Left kidney (tissue), 8 donors: ENCODE measurements at places on chromosomes 12 and 14. TPM values are rescaled to one million over a fixed set of nuclear protein-coding genes. Genes with fewer than 3 reads are reported as not detected.

The ETFBKMT gene
- 5.4 TPM for polyA plus RNA-seq

The GPR135 gene
- 7.4 TPM for polyA plus RNA-seq

The GPRC5A gene
- 7.9 TPM for polyA plus RNA-seq

The FBXL14 gene
- polyA plus RNA-seq: 9.9 TPM

The TAS2R20 gene
- 3.2 TPM for polyA plus RNA-seq

The UNC119B gene
- 82.4 TPM for polyA plus RNA-seq

The BIN2 gene
- polyA plus RNA-seq: 3.2 TPM

The RASSF9 gene
- polyA plus RNA-seq: 16.8 TPM

The CD69 gene
- polyA plus RNA-seq: 1.3 TPM

GRCh38 chr14:97368049-97368448, 570.9 kb downstream of the VRK1 start:
- DNase-seq: no peak

GRCh38 chr12:130444061-130444460, 106.4 kb downstream of the PIWIL1 start:
- DNase-seq: no peak

GRCh38 chr12:10068644-10069043, 30.1 kb downstream of the CLEC1A start:
- no peak for DNase-seq

DNA sequence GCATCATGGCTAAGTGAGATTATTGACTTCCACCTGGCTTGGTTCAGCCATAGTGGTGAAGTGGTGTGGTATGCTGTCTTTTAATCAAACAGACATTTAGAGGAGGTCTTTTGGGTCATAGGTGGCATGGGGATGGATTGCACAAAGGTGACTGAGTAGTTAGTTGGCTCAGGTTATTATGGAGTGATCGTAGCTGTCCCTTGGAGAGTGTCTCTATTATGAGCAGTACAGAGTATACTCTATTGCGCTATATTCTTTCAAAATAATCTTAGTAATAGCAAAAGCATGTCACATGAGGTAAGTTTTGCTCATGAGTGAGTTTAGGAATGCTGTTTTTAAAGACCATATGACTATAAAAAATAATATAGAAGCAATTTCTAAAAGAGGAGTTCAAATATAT, 60.4 kb downstream of the RASSF8 start:
- no peak for DNase-seq

- DNase-seq: no peak
Observed at GRCh38 chr12:42641221-42641885, 51.8 kb upstream of the PRICKLE1 start.

- no peak for DNase-seq
Observed at GRCh38 chr12:17197971-17198370, 592.0 kb upstream of the LMO3 start.

- peak; percentile 21 for DNase-seq
Observed at GRCh38 chr12:62785941-62786559, 148.9 kb downstream of the PPM1H start.

DNA sequence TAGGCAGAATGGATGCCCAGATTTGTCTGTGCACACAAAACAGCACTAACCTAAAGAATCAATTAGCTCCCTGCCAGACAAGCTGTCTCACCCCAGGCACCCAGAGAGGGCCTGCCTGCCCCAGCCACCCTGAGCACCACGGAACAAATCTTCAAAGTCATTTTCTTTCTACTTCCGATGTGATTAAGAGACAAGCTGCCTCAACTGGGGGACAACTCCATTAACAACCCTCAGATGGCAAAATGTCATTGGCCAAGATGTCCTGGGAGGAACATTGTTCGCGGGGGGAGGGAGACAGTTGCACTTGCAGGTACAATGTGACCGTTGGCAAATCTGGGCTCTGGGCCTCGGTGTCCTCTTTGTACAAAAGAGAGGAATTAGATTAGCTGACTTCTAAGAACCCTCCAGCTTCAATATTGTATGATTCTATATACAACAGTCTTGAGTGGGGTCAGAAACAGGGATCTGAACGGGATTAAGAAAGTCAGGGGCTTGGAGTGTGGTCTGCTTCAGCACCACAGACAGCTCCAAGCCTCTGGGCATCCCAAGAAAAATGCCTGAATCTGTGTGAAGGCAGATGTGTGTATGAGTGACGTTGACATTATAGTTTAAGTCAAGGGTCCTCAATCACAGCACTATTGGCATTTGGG, 42.8 kb upstream of the CMKLR1 start:
- DNase-seq: peak; percentile 69

DNA sequence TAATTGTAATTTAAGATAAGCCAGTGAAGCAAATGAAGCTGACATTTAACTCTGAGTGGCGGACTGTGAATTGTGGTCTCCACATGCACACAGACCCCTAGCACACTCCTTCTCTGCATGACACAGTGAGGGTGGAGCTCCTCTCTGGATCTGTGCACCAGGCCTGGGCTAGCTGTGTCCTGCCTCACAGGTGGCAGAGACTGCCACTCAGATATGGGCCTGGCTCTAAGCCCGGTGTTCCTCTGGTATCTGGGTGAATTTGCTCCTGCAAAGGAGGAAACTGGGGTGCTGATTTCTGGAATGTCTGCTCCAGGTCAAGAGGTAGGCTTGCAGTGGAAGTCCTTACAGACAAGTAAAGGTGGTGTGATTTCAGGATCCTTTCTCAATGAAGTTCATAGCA, 282.4 kb downstream of the FOXN3 start:
- no peak for DNase-seq

DNA sequence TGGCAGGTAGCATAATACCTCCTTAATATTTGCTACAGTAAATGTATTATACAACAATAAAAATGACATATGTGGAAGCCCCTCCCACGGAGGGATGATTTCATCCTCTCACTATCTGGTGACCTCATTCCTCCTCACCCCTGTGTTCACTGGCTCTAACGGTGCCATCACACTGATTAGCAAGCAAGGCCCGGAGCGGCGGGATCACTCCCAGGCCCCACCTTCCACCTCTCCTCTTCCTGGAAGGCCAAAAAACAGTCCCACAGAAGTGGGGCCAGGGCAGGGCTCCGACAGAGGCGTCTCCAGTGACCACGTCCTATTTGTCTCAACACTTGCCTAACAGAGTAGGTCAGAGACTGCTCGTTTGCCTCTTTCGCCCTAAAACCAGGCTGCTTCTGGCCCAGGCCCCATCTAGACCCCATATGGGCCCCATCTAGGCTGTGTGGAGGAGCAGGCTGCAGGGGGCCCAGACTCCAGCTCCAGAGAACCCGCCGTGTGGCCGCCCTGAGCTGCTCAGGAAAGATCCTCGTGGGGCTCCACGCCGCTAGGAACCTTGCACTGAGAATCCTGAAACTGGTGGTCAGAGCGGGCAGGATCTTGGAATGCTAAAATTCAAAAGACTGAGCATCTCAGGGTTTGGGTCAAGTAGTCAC, 3.7 kb downstream of the SELPLG start:
- DNase-seq: no peak

DNA sequence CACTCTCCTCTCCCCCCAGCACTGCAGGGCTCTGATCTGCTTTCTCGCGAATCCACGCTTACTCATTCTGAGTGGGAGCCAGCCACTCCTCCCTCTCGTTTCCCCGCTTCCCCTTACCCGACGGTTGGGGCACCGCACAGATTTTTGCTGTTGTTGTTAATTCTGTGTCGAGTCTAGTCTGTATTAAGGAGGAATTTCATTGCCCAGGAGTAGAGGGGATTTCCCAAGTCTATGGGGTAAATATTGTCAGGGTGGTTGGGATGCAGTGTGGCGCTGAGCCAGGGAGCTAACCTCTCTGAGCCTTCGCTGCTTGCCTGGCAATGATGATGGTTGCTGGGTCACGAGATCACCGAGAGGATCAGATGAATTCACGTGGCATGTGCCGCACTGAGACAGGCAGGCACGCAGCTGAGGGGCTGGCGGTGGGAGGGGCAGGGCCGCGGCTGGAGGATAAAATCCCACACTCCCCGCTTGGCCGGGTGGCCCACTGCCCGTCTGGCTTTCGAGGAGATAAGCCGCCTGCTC, 18.5 kb downstream of the NCOR2 start:
- no peak for DNase-seq

DNA sequence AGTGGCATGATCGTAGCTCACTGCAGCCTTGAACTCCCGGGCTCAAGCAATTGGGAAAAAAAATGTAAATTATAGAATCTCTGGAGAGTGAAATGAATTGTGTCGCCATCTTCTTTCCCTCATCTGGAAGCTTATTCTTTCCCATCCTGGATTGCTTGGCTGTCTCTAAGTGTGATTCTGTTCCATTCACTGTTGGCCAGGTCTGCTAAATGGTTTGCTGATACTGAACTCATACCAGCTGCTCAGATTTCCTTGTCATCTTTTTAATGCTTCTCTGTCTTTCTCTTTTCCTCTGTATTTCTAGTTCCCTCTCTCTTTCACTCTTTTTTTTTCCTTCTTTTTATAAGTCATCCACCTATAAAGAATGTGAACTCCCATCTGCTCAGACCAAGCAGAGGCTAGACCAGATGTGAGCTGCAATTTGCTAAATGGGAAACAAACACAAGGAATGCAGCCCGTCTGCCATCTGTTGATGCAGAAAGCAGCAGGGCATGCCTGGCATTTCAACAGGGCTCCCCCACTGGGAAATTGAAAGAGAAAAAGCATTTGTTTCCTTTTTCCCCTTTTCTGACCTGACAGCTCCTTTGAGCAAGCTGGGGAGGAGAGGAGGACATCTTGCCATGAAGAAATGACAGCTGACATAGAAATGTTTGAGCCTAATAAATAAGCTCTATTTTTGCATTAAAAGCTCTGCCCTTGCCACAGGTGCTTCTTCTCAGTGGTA, 1823.6 kb upstream of the FLRT2 start:
- DNase-seq: no peak

GRCh38 chr14:54568821-54569595, 2.1 kb downstream of the SAMD4A start:
- DNase-seq: peak; percentile 39

DNA sequence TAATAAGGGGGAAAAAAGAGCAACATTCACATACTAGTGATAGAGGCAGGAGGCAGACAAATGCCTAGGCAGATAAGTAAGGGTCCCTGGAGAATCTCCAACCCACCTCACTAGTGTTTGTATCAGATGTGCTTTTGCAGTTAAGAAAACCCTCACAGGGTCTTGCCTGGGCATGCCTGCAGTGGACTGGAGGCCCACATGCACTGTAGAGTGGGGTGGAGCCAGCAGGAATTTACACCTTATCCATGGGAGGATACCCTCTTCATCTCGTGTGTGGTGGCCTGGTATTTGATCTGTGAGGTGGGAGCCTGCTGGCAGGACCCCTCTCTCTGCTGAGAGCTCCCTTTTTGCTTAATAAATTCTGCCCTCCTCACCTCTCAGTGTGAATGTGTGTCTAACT, 238.0 kb upstream of the SLC16A7 start:
- no peak for DNase-seq

DNA sequence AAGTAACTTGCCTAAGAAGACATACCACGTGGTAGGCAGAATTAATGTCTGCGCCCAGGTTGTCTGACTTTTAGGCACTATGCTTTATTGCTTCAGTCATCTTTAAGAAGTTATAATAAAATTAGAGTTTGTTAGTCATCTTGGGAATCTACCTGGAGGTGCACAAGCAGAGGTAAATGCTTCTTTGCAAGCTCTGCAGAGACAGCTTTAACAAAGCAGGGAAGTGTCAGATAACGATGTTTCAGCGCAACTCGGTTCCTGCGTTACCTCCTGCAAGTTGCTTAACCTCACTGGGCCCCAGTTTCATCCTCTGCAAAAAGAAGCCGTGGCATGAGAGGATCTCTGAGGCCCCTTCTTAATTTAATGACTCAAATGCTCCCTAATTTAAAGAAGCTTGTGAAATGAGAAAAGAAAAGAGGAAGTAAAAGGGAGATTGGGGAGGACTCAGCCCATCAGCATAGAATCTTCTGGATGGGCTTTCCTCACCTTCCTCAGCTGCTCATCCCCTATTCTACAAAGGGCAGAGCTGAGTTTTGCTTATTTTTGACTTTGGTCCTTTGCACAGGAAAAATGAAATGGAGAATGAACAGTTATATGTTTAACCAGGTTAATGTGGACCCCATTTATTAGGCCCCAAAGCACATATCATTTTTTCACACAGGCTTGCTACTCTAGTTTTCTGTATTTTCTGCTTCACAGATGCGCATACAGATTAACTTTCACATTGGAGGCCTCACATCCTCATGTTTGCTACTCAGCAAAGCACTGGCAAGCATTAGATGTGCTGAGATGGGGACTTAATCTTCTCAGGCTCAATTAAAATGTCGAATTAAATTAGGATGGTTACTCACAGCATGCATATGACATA, 5.1 kb downstream of the ARHGDIB start:
- DNase-seq: no peak

GRCh38 chr12:114347861-114348260, 58.1 kb downstream of the TBX5 start:
- DNase-seq: no peak

DNA sequence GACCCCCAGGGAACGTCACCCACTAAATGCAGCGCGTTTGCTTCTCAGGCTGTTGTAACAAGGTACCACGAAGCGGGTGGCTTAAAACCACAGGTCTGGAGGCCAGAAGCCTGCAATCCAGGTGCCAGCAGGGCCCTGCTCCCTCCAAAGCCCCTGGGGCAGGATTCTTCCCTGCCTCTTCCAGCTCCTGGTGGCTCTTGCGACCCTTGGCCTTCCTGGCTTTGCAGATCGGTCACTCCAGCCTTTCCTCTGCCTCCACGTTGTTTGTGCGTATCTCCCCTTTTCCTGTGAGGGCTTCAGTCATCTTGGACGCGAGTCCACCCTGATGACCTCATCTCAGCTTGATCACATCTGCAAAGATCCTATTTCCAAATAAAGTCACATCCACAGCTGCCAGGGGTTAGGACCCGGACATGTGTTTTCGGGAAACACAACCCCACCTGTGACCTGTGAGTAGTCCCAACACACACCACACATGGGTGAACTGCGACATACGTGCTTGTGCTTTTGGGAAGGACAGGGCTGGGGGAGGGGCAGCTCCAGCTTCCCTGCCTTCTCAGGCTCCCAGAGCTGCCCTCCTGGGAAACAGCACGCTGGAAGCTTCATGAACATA, 114.5 kb upstream of the NCOR2 start:
- DNase-seq: no peak

- DNase-seq: no peak
Observed at GRCh38 chr14:19729359-19729758, 14.0 kb upstream of the OR4Q3 start.

GRCh38 chr14:105065280-105066228, at the start of gene GPR132:
Gene GPR132, minus strand, starts transcription at chr14:105065430. Its CDS starts 10,010 bp downstream, at chr14:105055420.
- no peak for DNase-seq
